Activated CD4-positive, alpha-beta T cell treated with anti-CD3 and anti-CD28 coated beads, Interleukin-2, amount 50 U/mL, for 48 hours (primary cell): ENCODE measurements at places on chromosomes 6 and 20.

DNA sequence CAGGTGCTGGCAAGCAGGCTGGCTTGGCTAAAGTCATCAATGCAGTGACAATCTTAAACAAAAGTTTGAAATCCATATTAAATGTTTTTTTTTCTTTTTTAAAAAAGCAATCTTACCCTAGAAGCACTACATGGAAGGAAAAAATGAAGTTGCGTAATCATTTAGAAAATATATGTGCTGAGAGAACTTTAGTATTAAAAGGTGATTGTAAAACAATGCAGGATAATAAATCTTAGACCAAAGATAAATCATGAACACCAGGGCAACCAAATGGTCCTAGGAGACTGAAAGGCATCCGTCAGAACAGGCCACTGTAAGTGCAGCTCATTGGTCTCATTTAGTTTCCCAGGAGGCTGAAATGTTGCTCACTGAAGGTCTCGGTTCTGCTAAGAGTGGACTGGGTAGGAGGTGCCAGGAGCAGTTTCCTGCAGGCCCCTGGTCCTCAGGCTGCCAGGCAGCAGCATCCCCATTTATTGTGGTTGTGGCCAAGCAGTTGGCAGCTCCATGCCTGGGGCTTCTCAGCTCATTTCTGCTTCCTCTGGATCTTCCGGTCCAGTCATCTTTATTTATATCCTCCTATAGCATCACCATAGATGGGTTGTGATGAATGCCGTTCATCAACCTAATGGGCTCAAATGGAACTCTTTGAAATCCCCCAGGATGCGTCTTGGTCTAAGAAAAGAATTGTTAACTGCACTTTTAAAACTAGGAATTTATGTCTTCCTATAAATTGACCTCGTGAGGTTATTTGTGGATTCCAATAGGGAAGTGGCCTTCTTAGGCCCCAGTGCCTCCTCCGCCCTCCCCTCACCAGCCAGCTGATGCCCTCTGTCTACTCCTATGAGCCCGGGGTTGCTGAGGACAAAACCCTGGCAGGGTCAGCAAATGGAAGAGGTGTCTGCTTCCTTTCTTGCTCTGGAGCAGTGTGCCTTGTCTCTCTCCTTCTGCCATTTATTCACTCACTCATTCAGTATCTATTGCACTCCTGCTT is 269.0 kb downstream of the UST start:
- no peak for DNase-seq

DNA sequence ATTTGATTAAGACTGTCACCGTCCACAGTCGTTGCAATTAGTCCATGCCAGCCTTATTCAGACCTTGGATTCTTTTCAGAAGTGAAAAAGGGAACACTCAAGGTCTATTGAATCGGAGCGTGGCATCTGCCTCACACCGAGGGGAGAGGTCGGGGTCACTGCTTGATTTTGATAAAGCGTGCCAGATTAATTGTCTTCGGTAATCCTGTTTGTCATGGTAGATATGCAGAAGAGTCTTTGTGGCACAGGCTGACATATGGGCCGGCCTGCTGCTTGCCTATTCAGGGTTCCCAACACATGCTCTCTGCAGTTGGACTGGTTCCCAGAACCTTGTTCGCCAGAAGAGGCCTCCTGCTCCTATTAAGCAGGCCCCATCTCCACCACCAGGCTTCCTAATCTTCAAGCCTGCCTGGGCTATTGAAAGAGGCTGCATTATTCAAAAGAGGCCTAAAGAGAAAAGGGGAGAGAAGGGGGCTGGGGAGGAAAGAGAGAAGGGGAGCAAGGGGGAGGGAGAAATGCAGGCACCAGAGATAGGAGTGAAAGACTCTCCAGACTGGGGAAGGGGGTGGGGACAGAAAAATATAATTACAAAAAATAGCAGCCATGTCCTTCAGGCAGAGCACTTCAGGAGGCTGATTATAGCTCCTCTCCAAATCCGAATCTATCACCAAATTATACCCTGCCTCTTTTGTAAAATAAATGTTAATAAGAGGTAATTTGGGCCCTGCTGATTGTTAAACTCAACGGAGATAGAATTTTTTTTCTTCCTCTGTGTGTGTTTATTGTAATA is 611.3 kb downstream of the HDGFL1 start:
- no peak for DNase-seq

- DNase-seq: no peak
These were observed 45.7 kb upstream of the IRF4 start for GRCh38 chr6:345747-346385.

- DNase-seq: no peak
These were observed 11.9 kb downstream of the C6orf52 start for GRCh38 chr6:10682355-10682988.

- DNase-seq: no peak
These were observed 39.5 kb upstream of the PCMTD2 start for GRCh38 chr20:64216036-64216435.
